ENCODE measurements at places on chromosomes 5 and 9. TPM values are rescaled to one million over a fixed set of nuclear protein-coding genes. Genes with fewer than 3 reads are reported as not detected.

CDKN2B-AS1 gene
- total RNA-seq: 2.2 TPM

TGFBI gene
- total RNA-seq: 394 TPM

TLR4 gene
- total RNA-seq: 24.1 TPM

CKMT2 gene
- 6.9 TPM for total RNA-seq

PCDHGA8 gene
- 9.1 TPM for total RNA-seq

All from urinary bladder (tissue), 4 donors.